ENCODE measurements at places on chromosomes 13 and 19.

DNA sequence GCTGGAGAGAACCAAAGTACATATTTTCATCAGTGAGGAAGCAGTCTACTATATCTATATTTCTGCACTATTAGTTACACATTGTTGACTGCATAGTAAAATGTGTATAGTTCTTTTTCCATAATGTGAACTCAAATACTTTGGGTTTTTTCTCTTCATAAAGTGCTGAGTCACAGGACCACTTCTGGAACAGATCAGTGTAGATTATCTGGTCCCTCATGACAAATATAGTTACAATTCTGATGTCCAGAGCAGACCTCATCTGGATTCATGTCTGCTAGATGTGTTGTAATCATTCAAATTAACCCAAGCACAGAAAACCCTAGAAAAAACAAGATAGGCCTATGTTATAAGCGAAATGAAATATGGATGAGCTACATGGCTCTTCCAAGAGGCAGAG, 171.4 kb downstream of the SUCLA2 start:
- no peak for DNase-seq

DNA sequence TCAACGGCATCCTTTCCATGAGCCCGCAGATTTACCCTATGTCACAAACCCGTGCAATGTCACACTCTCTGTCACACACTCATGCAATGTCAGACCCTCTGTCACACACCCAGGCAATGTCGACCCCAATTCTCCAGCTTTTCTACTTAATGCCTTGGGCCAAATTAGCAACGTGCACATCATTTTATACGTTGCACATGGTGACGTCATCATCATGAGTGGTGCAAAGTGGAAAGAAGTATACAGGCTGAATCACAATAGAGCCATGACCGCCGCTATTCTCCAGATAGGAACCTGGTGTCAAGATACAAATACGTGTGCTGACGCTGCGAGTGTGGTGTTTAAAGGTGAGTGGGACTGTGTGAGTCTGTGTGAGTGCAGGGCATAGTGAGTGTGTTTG, 21.7 kb upstream of the ZNF845 start:
- DNase-seq, result no peak

GRCh38 chr13:74444161-74444571, 310.0 kb upstream of the KLF12 start:
- DNase-seq, result no peak

DNA sequence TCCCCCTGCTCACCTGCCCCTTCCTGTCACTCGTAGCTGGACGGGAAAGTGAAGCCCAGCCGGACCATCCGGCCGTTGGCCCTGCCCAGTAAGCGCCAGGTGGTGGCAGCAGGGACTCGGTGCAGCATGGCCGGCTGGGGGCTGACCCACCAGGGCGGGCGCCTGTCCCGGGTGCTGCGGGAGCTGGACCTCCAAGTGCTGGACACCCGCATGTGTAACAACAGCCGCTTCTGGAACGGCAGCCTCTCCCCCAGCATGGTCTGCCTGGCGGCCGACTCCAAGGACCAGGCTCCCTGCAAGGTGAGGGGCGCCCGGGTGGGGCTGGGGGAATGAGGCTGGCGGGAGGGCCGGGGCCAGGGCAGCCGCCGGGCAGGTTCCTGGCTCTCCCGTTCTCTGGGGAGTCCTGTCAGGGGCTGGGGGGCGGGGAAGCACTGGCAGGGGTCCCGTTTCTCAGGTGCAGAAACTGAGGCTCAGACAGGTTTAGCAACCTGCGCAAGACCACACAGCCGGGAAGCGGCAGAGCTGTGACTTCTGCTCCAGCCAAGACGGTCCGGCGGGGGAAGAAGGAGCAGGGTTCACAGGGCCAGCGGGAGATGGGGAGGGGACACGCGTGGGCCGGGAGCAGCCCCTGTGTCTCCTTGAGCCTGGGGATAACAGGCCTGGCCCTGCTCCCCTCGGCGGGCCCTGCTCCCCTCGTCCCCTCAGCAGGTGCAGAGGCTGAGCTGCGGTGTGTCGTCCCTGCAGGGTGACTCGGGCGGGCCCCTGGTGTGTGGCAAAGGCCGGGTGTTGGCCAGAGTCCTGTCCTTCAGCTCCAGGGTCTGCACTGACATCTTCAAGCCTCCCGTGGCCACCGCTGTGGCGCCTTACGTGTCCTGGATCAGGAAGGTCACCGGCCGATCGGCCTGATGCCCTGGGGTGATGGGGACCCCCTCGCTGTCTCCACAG, 5.3 kb downstream of the GZMM start:
- DNase-seq, result no peak

GRCh38 chr13:100525453-100526317, 62.9 kb downstream of the GGACT start:
- DNase-seq, result no peak
